ENCODE measurements at places on chromosomes 3 and 15.

DNA sequence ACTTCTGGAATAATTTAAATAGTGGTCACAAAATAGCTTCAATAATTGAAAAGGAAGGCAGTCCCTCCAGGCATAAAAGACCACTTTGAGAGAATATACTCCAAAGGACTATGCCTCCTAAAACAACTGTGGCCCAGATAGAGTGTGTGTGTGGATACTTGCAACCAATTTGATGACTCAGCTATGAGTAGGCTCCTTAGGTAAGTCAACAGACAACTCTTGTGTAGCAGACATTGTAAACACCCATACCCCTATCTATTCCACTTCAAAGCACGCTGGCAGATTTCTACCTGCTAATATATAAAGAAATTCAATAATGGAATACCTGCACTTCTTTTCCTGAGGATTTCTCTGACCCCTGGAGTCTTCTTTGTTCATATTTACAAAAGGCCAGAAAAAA lies 254.5 kb downstream of the NEK10 start:
- DNase-seq = no peak

DNA sequence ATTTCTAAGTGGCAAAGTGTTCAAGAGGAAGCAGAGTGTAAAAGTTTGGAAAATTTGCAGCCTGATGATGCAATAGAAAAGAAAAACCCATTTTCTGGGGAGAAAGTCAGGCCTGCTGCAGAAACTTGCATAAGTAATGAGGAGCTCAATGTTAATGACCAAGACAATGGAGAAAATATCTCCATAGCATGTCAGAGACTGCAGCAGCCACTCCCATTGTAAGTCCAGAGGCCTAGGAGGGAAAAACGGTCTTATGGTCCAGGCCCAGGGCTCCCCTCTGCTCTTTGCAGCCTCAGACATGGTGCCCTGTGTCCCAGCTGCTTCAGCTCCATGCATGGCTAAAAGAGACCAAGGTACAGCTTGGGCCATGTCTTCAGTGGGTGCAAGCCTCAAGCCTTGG lies 96.6 kb upstream of the GMNC start:
- no peak for DNase-seq

GRCh38 chr15:69824075-69824876 lies 273.4 kb downstream of the TLE3 start:
- no peak for DNase-seq

DNA sequence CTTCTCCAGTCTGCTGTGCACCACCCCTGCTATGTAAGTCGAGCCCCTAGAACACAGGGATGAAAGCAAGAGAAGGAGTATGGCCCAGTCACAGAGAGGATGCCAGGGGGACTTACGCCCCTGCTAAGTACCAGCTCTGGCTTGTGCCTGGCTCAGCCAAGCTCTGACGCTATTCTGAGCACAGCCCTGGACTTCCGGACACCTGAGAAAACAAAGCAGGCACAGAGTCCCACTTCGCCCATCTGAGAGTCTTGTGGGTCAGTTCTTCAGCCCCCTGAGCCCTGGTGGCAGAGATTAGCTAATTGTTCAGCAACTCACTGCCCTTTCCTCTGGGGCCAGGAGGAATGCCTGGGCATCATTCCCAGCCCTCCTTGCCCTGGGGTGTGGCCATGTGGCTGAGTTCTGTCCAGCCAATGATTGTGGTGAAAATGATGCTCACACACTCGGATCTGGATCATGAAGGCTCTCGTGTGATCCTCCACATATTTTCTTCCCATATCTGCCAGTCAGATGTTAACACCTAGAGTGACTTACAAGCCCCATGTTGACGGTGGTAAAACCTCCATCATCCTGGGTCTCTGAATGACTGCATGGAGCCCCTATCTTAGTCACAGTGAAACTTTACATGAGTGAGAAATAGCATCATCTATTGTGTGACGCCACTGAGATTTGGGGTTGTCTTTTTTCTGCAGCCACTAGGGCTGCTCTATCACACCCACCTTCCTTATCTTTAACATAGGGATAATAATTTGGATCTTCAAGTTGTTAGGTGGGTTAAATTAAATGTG lies 105.7 kb downstream of the TPRA1 start:
- no peak for DNase-seq

DNA sequence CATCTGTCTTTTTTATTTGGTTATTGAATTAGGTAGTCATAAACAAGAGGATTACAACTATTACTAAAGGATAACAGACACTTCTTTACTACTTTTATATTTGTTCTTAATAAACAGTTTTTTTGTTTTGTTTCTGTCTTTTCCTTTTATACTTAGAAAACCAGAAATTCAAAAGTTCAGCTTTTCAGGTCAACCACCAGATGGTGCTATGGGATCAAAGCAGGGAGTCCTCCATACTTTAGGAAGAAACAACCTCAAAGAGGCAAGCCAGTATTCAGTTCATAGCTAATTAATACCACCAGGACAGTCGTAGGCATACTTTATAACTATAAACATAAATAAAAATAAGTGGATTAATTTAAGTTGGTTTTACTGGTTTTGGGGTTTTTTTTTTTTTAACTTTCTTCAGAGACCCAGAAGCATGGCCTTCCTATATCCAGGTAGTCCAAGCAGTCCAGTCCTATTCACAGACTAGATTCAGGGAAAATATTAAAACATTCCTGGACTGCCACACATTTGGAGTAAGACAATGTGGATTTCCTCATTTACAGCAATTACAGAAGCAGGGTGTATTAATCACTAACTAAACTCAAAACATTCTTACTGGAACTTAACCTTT lies 16.0 kb upstream of the EID1 start:
- DNase-seq = peak; percentile 79

Measured in muscle of leg (tissue), 16 donors.